GM23248 (cell line): ENCODE measurements at places on chromosomes 7 and 10. TPM values are rescaled to one million over a fixed set of nuclear protein-coding genes. Genes with fewer than 3 reads are reported as not detected.

DNA sequence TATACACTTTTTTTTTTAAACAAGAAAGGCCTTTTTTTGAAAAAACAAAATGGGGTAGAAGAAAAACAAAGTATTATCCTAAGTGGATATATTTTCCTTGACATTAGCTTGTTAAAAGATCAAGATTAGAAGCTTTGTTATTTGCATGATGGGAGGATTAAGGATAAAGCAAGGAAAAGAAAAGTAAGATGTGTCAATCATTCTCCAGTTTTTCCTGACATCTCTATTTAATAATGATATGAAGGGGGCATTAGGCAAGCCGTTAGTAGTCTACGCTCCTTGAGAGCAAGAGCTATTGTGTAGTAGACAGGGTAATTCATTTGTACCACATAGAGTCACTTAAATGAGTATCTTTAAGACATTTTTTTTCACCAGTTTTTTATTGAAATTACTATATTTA lies 137.6 kb downstream of the RNF133 start:
- no peak for DNase-seq

The CRTAC1 gene
- polyA plus RNA-seq = not detected in 2 replicates

DNA sequence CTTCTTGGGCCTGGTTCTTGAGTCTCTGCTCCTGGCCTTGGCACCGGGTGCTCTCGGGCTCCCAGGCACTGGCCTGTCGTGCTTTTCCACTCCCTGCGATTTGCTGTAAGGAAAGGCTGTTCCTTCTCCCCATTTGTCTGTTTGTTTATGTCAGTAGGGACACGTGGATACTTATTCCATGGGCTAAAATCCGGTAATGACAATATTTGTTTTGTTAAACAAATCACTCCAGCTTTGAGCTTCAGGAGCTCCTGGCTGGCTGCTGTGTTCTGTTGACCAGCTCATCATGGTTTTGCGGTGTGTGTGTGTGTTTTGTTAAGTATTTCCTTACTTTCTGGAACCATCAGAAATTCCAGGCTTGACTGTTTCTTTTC lies 17.5 kb upstream of the JAKMIP3 start:
- no peak for DNase-seq

DNA sequence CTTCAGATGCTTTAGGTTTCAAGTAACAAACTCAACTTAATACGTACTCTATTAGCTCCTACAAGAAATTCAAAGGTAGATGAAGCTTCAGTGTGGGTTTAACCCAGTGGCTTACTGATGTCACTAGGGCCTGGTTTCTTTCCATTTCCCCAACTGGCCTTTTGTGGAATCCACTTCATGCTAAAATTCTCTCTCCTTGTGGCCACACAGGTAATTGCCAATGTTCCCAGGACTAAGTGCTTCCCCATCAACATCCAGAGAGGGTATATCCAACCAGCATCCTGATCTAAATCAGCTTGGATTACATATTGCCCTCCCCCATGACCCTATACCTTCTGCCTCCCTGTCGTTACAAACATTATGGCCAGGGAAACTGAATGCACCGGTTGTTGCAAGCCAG lies 10.7 kb downstream of the FBXL13 start:
- DNase-seq = no peak

DNA sequence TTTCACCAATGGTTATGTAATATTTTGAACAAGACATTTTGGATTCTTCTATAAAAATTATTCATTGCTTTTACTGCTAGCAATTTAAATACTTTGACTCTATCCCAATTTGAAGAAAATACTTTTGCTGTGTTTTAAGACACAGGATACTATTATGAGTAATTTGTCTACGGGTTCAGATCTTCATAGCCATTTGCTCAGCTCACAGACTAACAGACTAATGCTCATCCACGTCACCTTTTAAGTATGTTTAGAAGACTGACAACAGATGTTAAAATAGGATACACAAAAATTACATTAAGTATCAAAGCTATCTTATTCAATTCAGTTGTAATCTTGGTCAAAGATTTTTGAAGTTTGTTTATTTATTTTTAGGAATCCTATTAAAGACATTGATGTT lies 251.3 kb upstream of the CHRM2 start:
- DNase-seq = peak; percentile 64

- DNase-seq = no peak
Observed at GRCh38 chr7:95517870-95518269, 32.1 kb downstream of the ASB4 start.

The TUBAL3 gene
- not detected in 2 replicates for polyA plus RNA-seq

The COL28A1 gene
- polyA plus RNA-seq = not detected in 2 replicates

DNA sequence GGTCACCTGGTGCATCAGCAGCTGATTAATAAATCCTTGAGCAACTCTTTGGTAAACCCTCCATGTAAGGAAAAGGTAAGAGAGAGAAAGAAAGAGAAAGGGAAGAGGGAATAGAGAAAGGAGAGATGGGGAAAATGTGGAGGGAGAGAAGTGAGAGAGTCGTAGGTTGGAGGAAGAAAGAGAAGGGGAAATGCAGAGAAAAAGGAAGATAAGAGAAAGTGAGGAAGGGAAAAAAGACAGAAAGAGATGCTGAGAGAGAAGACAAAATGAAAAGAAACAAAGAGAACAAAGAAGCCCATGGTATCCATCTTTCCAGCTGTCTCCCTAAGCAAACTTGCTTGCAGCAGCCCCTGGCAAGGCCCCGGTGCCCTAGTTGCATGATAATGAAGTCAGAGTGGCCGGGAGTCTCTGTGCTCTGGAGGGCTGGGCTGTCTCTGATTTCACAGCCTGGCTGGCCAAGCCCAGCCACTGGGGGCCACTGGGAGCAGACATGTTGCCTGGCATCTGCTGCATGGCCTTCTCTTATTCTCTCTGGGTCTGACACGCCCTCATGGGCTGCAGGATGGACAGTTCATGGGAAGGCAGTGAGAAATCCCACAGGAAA lies 48.4 kb downstream of the PRR15 start:
- DNase-seq = peak; percentile 48

The PDE6C gene
- 0.08 TPM in 1 of 2 replicates, not detected in the other for polyA plus RNA-seq

DNA sequence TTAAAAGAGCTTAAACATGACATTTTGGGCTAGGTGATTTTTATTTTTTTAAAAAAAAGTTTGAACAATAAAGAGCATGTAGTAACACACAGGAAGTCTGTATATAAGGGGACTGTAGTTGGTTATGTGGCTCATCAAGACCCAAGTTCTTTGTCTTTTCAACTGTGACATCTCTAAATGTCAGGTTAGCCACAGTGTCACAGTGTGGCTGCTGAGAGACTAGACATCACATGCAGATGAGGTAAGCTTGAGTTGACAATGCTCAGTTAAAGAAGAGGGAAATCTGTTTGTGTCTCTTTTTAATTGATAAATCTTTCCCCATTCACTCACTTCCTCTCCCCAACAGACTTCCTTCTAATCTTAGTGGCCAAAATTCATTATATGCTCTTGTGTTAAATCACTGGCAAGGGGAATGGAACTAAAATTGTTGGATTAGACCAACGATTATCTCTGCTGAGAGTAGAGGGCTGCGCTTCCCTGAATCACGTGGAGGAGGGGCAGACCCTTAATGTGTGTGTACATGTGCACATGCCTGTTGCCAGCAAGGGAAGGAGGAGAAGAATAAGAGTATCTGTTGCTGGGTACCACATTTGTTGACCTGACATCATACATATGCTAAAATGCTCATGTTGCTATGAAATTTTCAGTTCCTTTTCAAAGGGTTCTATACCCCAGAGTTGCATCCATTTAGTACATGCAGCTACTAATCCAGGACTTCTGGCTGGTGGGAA lies 78.3 kb downstream of the MMRN2 start:
- DNase-seq = no peak

DNA sequence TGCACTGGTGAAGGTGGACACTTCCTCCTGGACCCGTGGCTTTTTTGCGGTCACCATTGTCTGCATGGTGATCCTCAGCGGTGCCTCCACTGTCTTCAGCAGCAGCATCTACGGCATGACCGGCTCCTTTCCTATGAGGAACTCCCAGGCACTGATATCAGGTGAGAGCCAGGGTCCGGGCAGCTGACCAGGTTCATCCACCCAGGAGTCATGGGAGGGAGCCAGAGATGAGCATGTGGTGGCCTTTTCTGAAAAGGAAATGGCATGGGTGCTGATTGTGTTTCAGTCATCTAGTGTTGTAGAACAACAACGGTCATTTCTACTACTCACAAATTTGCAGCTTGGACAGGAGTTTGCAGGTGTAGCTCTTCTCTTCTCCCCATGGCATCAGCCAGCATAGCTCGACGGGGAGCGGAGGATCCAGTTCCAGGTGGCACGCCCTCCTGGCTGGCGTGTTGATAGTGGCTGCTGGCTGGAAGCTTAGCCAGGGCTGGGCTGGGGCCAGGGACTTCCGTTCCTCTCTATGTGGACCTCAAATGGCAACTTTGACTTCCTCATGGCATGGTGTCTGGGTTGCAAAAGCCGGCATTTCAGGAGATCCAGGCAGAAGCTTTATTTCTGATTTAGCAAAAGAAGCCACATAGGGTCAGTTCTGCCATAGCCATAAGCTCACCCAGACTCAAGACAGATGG lies 32.7 kb downstream of the SLC29A3 start:
- DNase-seq = no peak

DNA sequence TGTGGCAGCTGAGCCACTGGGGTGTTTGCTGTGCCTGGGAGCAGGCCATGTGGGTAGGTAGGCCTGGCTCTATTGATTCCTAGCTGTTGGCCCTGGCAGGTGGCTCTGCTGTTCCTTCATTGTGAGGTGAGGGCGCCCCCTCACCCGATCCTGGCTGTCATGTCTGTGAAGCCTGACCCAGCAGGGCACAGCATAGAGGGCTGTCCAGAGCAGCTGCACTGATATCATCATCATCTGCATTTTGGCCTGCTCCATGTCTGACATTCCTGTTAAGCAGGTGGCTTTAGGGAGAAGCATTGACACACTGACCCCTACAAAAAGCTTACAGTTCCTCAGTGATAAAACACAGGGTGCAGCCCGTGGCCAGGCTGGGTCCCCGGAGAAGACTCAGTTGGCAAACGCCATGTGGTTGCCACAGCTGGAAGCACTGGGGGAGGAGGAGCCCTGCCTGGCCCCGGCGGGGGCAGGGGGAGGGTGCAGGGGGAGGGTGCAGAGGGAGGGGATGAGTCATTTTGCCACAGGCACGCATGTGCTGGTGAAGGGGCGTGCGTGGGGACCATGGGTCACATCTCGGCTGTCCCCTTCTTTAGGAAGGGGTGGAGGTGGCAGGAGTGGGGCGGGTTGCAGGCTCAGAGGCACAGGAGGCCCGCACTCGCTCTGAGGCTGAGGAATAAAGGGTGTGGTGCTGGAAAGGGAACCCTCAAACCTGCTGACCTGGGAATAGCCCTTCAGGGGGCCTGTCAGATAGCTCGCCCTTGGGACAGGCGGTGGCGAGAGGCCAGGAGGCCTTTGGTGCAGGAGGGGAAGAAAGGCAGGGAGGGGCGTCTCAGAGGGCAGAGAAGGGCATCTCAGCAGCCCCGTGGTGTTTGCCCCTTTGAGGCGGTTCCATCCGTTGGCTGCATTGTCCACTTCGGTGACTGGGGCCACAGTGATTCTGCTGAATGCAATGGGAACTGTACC lies 31.6 kb downstream of the IKZF1 start:
- no peak for DNase-seq

The JAKMIP3 gene
- polyA plus RNA-seq = 0.04 and 0.06 TPM in 2 replicates

- DNase-seq = no peak
Observed at GRCh38 chr7:127905021-127905420, 126.2 kb downstream of the LRRC4 start.

DNA sequence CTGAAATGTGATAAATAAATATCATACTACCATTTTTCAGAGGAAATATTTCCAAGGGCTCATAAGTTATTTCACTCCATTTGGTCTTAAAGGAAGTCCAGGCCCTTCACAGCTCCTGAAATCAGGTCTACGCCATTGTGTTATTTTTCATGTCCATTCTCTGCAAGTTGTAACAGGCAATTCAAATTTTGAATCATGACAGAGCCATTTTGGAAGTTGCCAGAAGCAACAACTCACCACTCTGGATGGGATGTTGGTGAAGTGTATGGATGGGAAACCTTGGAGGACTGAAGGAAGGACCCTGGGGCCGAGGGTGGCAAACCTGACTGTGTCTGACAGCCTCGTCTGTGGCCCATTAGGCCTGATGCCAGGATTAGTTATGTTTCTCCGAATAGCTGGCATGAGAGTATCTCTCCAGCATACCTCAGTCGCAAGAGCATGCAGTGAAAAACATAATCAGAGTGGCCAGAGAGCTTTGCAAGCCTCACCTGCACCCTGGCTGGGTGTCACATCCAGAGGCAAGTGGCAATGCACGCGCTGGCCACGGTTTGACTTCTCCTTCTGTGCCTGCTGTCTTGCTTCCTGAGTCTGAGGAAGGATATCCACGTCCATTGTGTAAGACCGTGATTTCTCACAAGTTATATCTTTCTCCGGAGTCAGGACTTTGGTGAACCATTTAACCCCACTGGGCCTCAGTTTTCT lies 87.1 kb downstream of the NRP1 start:
- DNase-seq = no peak

GRCh38 chr10:106711313-106711906 lies 453.1 kb downstream of the SORCS1 start:
- peak; percentile 28 for DNase-seq

- no peak for DNase-seq
Observed at GRCh38 chr10:121593281-121594075, 4.8 kb downstream of the FGFR2 start.

The SLC13A1 gene
- not detected in 2 replicates for polyA plus RNA-seq

GRCh38 chr7:44309271-44310091 lies 15.9 kb downstream of the CAMK2B start:
- DNase-seq = peak; percentile 88

DNA sequence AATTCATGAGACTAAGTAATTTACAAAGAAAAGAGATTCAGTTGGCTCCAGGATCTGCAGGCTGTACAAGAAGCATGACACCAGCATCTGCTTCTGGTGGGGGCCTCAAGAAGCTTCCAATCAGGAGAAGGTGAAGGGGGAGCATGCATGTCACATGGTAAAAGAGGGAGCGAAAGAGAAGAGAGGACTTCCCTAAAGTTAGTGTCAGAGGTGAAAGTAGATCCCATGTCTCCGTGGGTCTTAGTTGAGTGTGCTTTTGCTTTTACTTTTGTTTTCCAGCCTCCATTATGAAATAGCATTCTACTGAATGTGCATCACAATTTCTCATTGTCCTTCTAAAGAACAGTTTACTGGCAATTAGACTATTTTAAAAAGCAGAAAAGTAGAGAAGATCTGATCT lies 213.6 kb upstream of the FZD1 start:
- DNase-seq = no peak

DNA sequence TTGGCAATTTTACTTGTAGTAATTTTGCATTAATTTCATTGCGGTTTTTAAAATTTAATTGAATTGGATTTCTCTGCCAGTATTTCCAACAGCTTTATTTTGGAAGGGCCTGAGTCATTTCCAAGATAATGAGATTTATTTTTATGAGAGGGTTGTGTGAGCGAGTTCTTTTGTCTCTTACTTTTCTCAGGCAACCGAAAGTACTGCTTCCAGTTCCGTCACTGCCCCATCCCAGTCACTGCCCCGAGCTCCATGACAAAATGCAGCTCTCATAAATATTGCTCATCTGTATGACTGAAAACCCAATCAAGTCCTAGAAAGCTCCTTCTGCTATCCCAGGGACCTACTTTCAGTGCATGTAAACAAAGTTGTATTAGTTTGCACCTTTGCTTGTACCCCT lies 468.4 kb upstream of the SEMA3D start:
- no peak for DNase-seq

The SMARCD3 gene
- 19.8 and 22.4 TPM in 2 replicates for polyA plus RNA-seq

The CYTH3 gene
- 33.3 and 34.2 TPM in 2 replicates for polyA plus RNA-seq

The PRSS37 gene
- not detected in 2 replicates for polyA plus RNA-seq
